ENCODE measurements at places on chromosomes 3 and 15.

DNA sequence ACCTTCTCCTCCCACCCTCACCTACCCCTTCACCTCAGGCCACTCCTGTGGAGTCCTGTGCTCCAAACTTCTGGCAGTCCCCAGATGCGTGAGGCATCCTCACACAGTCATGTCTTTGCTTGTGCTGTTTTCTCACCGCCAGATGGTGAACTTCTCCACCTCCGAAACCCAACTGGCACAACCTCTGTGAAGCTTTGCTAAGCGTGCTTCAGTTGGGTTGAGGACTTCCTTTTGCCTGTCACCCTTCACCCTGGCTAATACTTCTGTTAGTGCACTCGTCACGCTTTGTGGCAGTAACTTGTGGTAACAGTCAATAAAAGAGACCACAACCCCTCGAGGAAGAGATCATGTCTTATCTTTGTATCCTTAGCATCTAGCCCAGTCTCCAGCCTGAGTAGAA is 42.0 kb upstream of the SKOR1 start:
- DNase-seq = peak; percentile 51

DNA sequence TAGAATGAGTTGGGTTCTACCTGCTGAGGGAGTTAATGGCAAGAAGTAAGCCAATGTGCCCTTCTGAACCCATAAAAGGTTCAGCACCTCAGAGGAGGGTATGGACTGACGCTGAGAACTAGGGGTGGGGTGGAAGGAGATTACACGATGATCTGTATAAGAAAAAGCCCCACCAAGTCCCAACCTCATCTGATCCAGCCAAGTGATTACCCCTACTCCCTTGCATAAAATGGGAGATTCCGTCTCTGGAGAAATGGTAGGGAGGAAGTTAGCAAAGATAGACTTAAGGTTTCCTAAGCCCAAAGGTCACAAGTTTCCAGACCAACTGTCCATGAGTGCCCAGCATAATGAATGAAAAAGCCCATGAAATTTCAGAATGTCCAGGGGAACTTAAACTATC is 7.1 kb upstream of the DVL3 start:
- DNase-seq = no peak

- DNase-seq = peak; percentile 36
Observed at GRCh38 chr3:67790043-67790442, 135.6 kb upstream of the SUCLG2 start.

GRCh38 chr3:71307991-71308697 is 275.4 kb downstream of the FOXP1 start:
- no peak for DNase-seq

DNA sequence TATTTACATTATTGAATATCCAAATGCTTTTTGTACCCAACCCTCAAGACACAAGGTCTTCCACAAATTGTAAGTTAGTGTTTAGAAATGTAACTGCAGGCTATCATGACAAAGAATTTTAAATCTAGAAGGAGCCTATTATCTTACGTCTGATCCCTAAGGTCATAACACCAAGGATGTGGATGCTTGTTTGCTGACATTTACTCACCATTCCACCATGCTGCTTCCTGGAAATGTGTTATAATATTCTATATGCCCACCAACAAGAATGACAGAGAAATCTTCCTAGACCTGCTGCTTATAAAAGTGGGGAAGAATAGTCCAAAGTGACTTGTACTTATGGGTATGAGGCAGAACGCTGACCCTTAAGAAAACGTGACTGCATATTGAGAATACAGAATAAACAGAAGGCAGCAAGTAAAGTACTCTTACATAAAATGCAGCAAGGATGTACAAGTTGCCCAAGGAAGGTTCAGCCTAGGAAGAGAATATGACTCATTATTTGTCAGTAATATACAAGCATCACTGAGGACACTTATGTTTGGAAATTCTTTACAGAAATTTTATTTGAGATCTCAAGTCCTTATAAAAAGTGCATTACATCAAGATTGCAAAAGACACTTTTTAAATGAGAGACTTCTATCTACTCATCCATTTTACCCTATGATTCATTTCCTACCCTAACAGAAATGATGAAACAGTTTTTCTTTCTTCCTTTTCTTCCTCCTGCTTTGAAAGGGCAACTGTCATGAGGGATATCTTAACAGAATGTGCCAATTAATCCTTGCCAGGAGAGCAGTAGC is 59.6 kb downstream of the ESYT3 start:
- no peak for DNase-seq

DNA sequence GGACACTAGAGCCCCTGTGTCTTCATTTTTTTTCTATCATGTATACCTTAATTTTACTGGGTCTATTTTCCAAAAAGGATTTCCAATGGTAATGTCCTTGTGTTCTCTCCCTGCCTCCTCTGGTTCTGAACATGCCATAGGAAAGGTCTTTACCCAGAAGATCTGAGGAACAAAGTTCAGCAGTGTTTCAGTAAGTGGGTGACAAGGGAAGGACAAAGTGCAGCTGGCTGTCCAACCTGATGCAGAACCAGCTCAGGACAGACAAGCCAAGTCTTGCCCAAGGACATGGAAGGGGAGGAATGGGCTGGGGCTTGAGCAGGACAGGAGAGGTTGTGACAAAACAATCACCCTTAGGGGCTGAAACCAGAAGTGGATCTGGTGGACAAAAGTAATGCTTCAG is 61.2 kb upstream of the STRIT1 start:
- DNase-seq = no peak

GRCh38 chr3:149114458-149114857 is 15.0 kb upstream of the HPS3 start:
- DNase-seq = no peak

DNA sequence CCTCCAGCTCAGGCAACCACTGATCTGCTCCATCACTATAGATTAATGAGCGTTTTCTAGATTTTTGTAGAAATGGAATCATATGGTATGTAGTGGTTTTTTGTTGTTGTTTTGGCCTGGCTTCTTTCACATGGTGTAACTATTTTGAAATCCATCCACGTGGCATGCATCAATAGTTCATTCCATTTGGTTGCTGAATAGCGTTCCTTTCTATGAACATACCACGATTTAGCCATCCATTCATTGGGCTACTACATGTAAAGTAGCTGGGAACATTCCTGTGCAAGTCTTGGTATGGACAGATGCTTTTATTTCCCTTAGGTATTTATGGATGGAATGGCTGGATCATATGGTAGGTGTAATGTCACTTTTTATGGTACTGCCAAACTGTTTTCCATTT is 10.7 kb upstream of the CHSY1 start:
- DNase-seq = no peak

DNA sequence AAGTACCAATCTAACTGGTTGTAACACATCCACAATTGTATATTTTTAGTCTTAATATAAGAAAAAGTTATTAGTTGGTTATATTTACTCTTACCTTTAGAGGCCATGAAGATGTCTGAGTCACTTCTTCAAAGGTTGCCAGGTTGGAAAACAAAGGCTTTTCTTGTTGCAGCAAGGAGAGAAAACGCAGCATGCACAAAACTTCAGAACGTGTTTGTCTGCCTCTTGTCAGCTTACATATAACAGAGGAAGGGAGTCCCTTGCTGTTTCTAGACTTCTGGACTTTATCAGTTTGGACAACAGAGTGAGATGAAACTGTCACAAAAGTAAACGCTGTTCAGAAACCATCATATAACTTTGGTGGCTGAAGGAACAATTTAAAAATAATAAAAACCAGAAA is at the start of gene PLSCR5:
PLSCR5 (minus strand) TSS at position 241 of the 400 bp plus-strand sequence; CDS start at position 107, 134 bp downstream.
- no peak for DNase-seq

GRCh38 chr3:74423867-74424266 is 190.6 kb downstream of the CNTN3 start:
- no peak for DNase-seq

DNA sequence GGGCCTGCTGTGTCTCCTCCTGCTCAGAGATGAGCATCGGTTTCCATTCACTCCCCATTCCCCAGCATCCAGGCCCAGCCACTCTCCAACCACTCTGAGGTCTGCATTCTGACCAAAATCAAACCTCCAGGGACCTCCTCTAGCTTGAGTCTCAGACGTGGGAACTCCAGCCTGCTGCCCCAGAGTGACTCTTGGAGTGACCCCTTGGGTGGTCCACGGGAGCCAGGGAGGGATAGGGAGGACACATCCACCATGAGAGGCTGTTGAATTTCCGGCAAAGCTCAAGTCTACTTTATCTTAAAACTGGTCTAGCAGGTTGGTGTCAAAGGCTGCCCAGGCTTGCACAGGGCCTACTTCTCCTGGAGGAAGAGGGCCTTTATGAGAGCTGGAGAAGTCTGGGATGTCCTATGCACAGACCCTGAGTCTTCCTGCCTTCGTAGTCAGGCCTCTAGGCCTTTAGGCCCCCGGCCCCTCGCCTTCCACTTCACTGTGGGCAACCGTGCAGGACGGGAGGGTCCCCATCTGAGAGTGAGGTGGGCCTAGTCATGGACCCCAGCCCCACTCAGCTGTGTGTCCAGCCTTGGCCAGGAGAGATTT is 8.9 kb downstream of the CISH start:
- no peak for DNase-seq

DNA sequence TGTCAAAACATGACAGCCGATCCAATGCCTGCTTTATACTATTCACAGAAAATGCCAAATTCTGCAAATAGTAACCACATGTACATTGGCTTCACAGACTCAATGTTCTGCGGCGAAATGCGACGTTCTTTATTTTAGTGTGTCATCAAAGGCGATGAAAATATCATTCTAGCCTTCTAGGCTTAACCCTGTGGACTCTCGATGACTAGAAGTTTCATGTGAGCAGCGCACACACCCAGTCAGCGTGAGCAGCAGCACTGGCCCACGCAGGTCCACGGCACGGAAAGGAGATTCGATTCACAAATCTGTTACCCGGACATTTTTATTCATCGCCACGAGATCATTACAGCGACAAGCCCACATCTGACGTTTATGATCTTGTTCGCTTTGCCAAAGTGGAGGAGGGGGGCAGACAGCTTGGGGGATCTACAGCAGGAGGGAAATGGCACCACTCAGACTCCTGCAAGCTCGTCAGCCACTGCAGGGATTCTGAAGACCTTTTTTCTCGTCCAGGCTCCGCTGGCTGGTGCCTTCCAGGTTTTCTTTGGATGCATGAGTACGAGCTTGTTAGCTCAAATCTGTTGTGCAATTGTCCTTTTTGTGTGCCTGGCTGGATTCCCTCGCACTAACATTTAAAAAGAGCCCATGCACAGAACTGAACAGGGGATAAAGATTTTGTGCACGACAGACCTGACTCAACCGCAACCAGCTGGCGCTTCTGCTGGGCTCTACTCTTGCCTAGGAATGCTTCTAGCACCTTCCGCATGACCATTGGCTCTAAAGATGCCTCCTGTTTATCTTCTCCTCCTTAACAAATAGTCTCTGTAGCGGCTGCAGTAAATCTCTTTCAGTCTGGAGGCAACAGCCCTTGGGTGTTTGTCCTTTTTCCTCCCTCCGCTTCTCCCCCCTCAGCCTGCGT is 938.4 kb downstream of the MCTP2 start:
- no peak for DNase-seq

Measured in T follicular helper cell (primary cell).